ENCODE measurements at places on chromosomes 16 and 17. TPM values are rescaled to one million over a fixed set of nuclear protein-coding genes. Genes with fewer than 3 reads are reported as not detected.

Gene HOXB1
- 2.7 TPM for total RNA-seq

Gene ABCC12
- 0.07 TPM for total RNA-seq

Gene UTS2R
- not detected for total RNA-seq

Gene MAF
- total RNA-seq: 4.1 TPM

Gene PRKCB
- total RNA-seq: 0.77 TPM
